ENCODE measurements at places on chromosomes 11 and 22. TPM values are rescaled to one million over a fixed set of nuclear protein-coding genes. Genes with fewer than 3 reads are reported as not detected.
A peak's percentile ranks its signal among the peaks of the same experiment; 100 is the strongest.

- no peak for DNase-seq
Observed at GRCh38 chr11:95450547-95451123, 219.6 kb upstream of the SESN3 start.

GRCh38 chr22:38951734-38952133, 5.7 kb upstream of the APOBEC3A start:
- DNase-seq, result no peak

GRCh38 chr11:47941907-47942558, 38.3 kb upstream of the PTPRJ start:
- no peak for DNase-seq

Gene DRD2
- not detected for total RNA-seq

- DNase-seq, result no peak
Observed at GRCh38 chr11:77559686-77560401, 29.9 kb upstream of the AQP11 start.

- no peak for DNase-seq
Observed at GRCh38 chr22:26811647-26811992, 154.2 kb downstream of the MIAT start.

DNA sequence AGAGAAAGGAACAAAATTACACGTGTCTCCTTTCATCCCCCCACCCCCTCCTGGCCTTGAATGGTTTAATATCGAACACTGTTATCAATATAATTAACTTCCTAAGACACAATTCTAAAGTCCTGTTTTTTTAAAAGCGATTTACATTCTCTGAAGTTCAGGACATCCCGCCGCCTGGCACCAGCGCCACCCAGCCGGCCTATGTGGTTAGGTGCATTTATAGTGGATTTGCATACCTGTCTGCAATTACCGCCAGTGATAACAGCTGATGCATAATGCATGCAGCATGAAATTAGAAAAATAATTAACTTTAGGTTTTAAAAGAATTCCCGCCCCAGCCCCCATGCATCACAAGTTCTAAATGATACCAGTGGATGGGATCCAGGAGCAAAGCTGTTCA, 58.6 kb downstream of the MACROD1 start:
- no peak for DNase-seq

Gene TBX10
- not detected for total RNA-seq

- DNase-seq, result no peak
Observed at GRCh38 chr11:118924591-118925585, 838 bp downstream of the BCL9L start.

DNA sequence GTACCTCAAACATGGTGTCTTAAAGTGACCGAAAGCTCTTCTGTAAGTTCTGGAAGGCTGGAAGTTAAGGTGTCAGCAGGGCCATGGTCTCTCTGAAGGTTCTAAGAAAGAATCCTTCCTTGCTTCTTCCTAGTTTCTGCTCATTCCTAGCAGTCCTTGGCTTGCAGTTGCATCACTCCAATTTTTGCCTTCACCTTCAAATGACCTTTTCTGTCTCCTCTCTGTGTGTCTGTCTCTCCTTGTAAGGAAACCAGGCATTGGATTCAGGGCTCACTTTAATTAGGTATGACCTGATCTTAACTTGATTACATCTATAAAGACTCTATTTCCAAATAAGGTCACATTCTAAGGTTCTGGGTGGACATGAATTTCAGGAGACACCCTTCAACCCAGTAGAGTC, 8.7 kb downstream of the AASDHPPT start:
- DNase-seq, result no peak

Gene APOBEC3F
- total RNA-seq, result 2.7 TPM

DNA sequence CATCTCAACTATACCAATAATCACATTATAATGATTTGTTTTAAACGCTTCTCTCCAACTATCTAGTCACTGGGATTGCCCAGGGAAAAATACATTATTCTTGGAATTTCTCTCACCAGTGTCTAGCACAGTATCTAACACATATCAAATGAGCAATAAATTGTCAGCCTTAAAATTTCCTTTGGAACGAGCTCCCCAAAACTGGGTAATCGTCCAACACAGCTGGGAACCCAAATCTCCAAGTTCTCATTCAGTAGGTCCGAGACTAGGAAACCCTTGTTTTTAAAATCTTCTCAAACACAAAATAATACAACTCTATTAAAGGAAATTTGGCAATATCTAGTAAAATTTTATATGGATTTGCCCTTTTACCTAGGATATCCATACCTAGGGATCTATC, 327.8 kb upstream of the ARHGAP42 start:
- no peak for DNase-seq

DNA sequence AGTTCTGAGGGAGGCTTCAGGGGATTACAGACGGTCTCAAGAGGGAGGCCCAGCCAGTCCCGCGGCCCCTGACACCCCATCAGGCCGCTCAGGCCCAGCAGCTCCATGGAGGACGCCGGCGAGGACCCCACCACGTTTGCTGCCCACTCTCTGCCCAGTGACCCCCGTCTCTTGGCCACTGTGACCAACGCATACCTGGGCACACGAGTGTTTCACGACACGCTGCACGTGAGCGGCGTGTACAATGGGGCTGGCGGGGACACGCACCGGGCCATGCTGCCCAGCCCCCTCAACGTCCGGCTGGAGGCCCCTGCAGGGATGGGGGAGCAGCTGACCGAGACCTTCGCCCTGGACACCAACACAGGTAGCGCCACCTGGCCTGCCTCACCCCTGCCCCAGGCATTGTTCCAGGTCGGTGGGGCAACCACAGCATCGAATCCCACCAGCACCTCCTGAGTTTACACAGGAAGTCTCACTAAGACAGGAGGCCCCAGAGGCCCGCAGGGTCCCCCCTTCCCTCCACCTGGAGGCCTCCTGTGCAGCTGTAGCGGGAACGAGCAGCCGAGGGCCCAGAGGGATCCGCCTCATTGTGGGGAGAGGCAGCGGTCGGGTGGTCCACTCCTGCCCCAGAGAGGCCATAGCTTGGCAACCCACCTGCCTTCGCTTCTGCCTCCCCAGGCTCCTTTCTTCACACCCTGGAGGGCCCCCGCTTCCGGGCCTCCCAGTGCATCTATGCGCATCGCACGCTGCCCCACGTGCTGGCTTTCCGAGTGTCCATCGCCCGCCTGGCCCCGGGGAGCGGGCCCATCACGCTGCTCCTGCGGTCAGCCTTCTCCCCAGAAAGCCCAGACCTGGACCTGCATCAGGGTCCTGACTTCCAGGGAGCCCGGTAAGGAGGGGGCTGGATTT, 1.0 kb downstream of the PGGHG start:
- DNase-seq, result no peak

DNA sequence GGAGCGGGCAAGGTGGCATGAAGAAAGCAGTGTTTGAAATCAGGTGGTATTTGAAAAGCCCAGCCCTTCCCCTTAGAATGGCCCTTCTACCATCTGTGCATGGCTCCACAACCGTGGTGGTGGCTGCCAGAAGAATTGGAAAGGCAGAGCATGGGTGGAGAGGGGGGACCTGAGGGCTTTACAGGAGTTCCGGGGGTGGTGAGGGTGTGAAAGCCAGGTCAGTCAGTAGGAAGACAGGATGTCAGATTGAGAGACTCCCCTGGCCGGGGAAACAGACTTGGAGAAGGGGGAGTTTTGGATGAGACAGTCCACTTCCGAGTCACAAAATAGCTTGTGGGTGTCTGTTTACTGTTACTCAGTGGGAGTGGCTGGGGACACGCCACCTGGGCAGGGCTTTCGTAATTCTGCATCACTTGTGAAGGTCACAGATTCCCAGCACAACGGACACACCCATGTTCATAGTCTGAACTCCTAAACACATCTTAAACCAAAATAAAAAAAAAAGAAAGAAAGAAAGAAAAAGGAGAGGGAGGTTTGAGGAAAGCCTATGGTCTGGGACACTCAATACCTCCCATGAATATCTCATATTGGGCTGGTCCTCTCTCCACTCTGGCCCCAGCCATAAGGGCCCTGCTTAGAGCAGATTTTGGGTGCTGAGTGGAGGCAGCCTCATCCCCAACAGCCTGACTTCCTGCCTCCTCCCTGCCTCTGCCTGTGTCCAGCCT, 24.4 kb upstream of the SMIM35 start:
- no peak for DNase-seq

Gene SERGEF
- total RNA-seq, result 21.2 TPM

DNA sequence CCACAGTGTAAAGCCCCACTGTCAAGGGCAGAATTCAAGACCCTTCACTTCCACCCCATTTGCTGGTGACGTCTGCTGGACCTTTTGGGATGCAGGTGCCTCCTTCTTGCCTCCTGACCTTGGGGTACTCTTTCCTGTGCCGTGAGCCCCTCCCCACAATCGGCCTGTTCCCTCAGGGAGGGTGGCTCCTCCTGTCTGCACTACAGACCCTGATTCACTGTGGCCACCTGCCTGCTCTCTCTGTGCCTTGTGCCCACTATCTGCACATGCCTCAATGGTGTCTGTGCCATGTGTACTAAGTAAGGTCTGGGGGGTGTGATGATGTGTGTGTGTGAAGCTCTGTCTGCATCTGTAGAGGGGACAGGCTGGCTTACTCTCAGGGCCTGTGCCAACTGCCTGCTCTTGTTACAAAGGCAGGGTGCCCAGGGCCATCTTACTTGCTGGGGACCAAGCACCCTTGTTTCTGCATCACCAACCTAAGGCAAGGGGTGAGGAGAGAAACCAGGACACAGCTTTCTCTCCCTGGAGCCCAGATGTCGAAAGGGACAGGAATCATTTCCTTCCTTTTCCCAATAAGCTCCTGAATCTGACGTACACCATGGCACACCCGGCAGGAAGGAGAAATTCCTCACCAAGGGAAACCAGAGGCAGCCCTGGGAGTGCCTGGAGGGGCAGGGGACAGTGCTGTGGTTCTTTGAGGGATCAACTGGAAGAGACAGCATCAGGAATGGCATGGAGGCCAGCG, 3.7 kb downstream of the PPM1F start:
- no peak for DNase-seq

DNA sequence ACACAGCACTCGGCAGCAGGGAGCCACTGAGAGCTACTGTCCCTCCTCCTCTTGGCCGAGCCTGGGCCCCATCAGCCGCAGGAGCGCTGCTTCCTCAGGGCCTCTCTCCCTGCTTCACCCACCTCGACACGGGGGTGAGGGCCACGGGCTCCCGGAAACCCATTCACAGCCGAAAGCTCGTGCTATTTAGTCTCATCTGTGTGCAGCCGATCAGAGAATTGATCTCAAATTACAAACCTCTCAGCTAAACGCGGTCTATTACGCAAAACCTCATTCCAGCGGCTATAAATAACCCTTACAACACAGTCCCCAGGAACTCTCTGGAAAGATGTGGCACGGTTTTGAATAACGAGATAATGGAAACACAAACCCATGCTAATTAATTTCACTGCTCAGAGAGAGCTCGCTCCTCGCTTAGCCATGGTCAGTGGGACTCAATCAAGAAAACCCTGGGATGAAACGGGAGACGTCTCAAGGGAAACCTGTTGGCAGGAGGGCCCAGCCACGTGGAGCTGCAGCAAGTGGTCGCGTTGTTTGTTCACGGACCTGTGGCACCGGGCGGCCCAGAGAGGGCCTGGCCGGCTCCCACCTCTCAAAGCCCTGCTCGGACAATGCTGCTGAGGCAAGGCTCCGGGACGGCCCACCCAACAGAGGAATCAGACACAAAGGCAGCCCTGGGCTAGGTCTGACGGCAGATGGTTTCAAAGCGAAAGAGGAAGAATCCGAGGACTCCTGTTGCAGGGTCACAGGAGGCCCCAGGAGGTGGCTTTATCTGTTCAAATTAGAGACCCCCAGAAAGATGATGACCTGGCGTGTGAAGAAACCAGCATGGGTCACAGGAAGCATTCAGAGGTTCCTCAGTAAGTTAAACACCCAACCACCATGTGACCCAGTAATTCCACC, 210.5 kb downstream of the CTTN start:
- no peak for DNase-seq

GRCh38 chr11:14422052-14422813, 63.2 kb upstream of the RRAS2 start:
- peak; percentile 64 for DNase-seq

DNA sequence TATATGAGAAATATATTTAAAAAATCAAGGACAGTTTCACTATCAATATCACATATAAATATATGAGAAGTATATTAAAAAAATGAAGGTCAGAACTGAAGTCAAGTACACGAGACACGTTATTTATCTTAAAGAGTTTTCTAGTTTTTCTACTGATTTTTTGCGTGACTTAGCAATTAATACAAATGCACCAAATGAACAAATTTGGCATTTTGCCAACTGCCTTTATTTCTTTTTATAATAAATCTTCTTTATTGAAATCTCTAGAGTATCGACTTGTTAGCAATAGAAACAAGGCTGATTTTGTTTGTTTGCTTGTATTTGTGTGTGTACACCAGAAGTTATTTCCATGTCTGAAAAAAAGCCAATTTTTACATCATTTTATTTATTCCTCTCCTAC, 1684.7 kb upstream of the RAG2 start:
- DNase-seq, result no peak

- no peak for DNase-seq
Observed at GRCh38 chr11:109511598-109511997, 89.6 kb downstream of the C11orf87 start.

GRCh38 chr11:35330156-35330889, 89.0 kb downstream of the SLC1A2 start:
- no peak for DNase-seq

Gene OR4C13
- total RNA-seq, result not detected

Gene TSPAN32
- 6.4 TPM for total RNA-seq

DNA sequence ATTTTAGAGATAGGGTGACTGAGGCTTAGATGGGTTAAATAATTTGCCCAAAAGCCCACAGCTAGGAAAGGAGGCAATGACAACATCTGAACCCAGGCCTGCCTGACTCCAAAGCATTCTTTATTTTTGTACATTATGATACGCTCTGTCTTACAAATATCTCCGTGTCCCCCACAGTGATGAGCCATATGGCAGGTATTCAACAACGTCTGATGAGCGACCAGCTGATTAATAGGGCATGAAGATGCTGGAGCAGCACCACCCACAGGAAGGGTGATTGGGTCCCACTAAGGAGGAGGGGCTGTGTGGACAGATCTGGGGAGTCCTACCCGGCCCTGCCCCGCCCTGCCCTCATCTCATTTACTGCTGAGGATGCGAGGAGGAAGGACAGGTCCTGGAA, 380.6 kb downstream of the CADM1 start:
- DNase-seq, result no peak

GRCh38 chr11:125088576-125089455, 22.6 kb downstream of the TMEM218 start:
- no peak for DNase-seq

Gene HTR3B
- total RNA-seq, result not detected

DNA sequence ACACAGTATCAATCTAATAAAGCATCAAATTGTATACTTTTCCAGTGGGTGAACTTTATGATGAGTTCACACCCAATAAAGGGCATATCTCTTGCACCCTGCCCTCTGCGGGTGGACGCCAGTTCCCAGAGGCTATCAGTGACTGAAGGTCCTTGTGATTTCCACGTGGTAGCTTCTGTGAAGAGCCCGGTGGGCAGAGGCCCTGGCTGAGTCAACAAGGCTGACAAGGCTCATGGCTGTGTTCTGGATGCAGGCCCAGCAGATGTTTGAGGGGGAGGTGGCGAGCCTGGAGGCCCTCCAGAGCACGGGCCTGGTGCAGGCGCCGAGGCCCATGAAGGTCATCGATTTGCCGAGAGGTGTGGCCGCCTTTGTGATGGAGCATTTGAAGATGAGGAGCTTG, 71.4 kb downstream of the PIWIL3 start:
- no peak for DNase-seq

GRCh38 chr11:60377401-60378136, 763 bp upstream of the MS4A7 start:
- no peak for DNase-seq
